ENCODE measurements at places on chromosomes 16 and 17. TPM values are rescaled to one million over a fixed set of nuclear protein-coding genes. Genes with fewer than 3 reads are reported as not detected.

Gene CUEDC1
- total RNA-seq: 0.13 TPM

Gene CD300H
- total RNA-seq: not detected

Gene SLC16A6
- 18.9 TPM for total RNA-seq

Gene C16orf96
- 0.27 TPM for total RNA-seq

Measured in OCI-LY7 (cell line).